ENCODE measurements at places on chromosomes 3 and 15.

- DNase-seq, result no peak
Observed at GRCh38 chr3:179801263-179801662, 148.4 kb downstream of the USP13 start.

DNA sequence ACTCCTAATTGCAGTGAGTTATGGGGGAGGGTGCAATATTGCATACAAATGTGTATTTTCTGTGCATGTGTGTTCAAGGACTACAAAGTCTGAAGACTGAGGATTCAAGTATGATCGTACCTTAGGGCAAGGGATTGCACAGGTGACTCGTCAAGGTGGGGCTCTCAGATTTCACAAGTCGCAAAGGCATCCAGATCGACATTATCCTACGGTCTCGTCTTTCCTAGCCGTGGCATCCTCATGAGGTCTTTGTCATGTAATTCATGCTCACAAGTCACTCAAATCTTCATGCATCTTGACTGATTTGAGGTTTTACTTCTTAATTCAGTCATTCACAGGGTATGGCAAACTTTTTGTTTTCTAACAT, 191.4 kb upstream of the HES1 start:
- no peak for DNase-seq

DNA sequence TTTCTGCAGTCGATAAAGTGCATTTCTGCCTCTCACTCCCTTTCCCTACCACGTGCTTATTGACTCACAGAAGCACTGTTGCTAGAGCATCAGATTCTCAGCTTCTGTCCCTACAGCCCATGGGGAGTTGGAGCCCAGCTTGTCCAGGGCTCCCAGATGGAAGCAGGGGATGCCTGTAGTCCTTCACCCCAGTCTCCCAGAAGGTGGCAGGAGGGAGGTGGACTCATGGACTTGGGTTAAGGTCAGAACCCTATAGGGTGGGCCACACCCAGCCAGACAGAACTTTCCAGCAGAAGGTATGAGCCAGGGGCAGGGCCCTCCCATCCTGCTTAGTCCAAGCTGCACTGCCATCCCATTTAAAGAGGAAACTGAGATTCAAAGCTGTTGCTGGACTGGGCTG, 33.1 kb upstream of the SEMA3F start:
- DNase-seq, result no peak

GRCh38 chr3:125684199-125684598, 88.9 kb upstream of the OSBPL11 start:
- no peak for DNase-seq

DNA sequence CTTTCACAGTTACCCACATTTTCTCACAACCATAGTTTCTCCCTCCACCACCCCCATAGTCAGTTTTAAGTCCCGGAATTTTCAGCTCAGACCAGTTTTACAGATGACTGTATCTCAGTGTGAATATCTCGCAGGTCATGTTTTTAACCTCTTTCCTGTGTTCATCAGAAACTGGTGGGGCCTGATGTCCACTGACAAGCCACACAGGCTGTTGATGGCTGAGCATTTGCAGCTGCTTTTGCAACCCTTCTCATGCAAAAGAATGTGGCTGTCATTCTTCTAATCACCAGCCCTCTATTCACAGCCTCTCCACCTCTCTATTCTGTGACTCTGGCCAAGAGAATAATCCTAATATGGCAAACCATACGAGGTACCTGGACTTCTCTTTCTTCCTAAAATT, 8.5 kb downstream of the GYG1 start:
- DNase-seq, result no peak

- DNase-seq, result no peak
Observed at GRCh38 chr3:188043891-188044290, 110.1 kb upstream of the LPP start.

- DNase-seq, result no peak
Observed at GRCh38 chr15:101051291-101052030, 132.3 kb downstream of the LRRK1 start.

DNA sequence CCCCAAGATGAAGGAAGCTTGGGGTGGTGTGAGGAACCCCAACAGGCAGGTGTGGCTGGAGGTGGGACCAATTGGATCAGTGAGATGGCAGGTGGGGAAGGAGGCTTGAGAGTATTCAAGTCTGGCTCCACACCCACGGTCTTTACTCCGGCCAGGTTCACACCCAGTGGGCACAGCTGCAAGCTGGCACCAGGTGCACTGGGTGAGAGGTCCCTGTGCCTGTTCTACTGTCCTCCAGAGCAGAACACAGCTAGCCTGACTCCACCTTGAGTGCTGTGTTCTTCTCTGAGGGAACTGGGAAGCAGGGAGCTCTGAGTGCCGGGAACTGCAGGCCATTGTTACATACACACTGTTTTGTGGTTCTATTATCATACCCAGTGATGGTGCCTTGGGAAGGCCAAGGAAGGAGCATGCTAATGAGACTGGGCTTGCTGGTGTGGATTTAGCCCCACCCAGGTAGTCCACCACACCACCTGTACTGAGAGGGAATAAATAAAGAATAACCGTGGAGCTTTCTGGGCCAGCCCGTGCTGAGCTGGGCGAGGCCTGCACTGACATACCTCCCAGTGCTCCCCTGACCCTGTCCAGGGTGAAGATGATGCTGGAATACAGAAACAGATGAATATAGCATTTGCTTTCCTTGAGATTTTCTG, 93.4 kb downstream of the ABHD5 start:
- DNase-seq, result no peak

DNA sequence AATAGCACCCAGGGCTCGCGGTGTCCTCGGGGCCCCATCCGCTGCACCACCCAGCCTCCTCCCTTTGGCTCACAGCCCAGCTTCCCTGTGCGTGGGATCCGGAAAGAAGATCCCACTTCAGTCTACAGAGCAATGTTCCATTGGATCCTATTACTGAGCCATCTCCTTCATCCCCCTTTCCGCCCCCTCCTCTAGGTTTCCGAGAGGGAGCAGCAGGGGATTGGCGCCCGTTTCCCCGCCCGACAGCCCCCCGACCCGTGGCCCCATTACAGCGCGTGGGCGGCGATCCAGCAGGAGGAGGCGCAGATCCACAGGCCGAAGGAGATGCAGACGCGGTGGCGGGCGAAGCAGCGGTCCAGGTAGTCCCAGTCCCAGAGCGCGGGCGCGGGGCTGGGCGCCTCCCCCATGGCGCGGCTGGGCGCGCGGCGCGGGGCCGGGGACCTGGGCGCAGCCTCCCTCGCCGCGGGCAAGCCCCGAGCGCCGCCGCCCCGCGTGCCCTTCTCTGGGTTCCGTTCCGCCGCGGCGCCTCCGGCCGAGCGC, 340 bp downstream of the TMEM44 start:
- DNase-seq, result no peak

GRCh38 chr15:61501815-61502389, 272.8 kb upstream of the RORA start:
- no peak for DNase-seq

GRCh38 chr3:13487403-13487802, 7.3 kb downstream of the HDAC11 start:
- no peak for DNase-seq

DNA sequence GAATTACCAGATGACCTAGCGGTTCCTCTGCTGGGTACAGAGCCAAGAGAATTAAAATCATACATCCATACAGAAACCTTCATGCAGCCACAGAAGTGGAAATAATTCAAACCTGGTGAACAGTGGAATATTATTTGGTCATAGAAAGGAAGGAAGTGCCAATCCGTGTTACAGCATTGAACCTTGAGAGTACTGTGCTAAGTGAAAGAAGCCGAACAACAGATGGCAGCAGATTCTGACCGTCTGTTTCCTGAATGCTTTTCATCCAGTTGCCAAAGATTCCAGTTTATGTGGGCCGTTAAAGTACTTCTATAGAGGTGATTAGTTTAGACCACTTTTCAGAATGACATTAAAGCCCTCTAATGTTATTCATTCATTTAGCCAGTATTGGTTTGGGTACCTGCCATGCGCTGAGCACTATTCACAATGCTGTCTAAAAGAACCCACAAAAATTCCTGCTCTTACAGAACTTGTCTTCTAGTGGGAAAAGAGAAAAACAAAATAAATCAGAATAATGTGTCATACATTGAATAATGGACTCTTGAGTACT, 45.8 kb upstream of the SENP5 start:
- DNase-seq, result no peak

DNA sequence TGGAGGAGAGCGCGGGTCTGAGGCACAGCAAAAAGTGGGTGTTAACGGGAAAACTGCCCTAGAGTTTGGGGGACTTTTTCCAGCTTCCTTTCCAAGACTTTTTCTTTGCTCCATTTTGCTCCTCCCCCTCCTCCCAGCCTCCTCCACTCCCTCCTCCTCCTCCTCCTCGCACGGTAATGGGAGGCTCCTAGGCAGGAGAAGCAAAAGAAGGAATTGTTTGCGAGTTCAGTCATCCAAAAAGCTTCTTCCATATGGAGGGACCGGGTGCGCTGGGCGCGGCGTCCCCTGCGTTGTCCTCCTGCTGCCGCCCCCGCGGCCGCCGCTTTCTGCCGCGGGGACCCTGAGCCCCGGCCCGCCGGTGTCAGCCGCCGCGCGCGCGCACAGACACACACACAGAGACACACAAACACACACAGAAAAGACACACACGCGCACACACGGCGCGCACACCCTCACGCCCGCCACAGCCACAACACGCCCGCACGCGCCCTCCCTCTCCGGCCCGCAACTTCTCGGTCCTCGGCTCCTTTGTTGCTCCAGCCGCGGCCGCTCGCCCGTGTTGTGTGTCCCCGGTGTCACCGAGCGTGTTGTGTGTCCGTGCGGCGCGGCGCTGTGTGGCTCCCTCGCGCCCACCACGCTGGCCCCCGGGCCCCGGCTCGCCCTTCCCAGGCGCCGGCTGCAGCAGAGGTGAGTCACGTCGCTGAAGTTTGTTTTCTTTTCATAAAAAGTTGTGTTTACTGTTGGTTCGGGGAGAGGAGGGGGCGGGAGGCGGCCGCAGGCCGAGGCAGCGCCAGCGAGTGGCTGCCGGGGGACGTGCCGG, at the start of gene BOC:
Gene BOC (plus strand): TSS at position 228 of the 820 bp plus-strand sequence. CDS start 38,246 bp downstream, outside the sequence.
- peak; percentile 72 for DNase-seq

- peak; percentile 31 for DNase-seq
Observed at GRCh38 chr15:84023636-84024035, 211.9 kb upstream of the GOLGA6L4 start.

GRCh38 chr3:171566803-171567422, 106.7 kb upstream of the TNIK start:
- DNase-seq, result peak; percentile 51

GRCh38 chr3:108006077-108006771, 84.6 kb downstream of the CD47 start:
- DNase-seq, result no peak

DNA sequence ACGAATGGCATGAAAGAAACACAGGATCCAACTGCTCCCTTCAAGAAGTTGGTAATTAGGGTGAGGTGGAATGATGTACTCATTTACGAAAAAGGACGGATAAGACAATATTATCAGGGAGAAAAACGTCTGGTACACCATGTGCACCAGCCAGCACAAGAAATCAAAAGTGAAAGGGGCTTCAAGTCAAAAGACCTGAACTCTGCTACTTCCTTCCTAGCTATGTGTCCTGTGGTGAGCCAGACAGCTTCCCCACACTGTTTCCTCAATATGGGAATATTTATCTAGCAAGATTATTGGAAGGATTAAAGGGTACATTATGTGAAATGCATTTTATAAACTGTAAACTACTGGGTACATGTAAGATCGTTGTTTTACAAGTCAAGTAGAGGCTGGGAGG, 33.9 kb downstream of the RAB27A start:
- DNase-seq, result no peak

DNA sequence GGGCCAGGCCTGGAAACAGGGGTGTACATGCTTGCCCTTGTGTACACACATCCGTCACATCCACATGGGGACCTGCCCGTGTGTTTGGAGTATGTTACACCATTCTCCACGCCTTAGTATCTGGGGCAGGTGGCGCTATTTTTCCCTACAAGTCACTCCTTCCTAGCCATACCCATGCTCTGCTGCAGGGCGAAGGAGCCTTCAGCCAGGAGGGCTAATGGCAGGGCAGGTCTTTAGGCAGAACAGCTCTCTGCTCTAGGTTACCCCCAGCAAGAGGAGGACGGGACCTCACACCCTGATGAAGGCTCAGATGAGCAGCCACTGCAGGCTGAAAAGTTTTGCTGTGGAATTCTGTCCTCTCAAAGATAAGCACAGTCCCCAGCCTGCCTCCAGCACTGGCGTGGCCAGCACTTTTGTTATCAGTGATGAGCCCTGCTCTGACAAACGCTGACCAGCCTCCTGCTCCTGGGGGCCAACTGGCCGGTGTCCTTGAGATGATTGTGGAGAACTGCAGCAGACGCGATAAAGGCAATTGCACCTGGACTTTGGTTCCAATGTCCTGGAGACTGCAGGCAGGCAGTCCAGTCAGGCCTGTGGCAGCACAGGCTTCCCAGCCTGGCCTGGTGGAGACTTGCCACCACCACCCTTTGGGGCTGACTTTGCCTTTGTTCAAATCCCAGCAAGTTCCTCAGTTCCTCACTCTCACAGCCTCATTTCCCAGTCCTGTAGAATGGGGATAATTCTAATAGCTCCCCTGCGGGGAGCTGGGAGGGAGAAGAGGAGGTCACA, 19.8 kb upstream of the PIGZ start:
- no peak for DNase-seq

DNA sequence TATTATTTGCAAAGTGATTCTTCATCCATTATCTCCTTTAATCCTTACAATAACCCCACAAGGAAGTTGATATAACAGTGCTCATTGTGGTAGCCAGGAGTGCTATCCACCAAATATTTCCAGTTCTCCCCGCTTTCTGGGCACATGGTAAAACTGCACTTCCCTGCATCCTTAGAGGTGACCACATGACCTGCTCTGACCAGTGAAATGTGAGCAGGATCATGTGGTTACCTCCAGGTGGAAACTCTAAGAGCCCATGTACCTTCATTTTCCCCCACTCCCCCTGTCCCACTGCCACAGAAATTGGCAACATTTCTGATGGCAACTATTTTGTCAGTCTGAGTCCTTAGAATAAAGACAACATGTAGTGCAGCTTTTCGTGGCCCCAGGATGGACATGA, 89.7 kb downstream of the MRPL46 start:
- DNase-seq, result no peak

GRCh38 chr3:61912158-61912557, 350.8 kb downstream of the PTPRG start:
- DNase-seq, result no peak

GRCh38 chr3:100682854-100683760, 26.2 kb upstream of the TFG start:
- DNase-seq, result no peak

DNA sequence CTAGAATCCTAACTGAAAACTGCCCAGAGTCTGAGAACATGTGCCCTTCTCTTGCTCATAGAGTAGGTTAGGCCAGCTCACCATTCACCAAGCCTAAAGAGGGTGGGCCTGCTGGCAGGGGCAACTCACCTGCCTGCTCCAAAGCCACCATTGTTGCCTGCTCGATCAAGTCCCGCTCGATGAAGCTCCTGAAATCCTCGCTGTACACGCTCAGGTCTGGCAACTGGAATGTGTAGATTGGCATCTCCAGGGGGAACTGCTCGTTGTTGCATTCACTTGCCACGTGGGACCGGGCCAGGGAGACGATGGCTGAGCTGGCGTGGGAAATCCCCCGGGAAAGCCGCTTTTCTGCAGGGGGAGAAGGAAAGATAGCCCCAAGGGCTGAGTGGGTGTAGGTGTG, 232.2 kb downstream of the KLF13 start:
- DNase-seq, result no peak

GRCh38 chr3:59766200-59766872, 716.5 kb upstream of the CFAP20DC start:
- DNase-seq, result no peak
